ENCODE measurements at places on chromosomes 2 and 18. TPM values are rescaled to one million over a fixed set of nuclear protein-coding genes. Genes with fewer than 3 reads are reported as not detected.

The ITGB6 gene
- total RNA-seq: 24.3 TPM

The ATP6V1C2 gene
- 0.12 TPM for total RNA-seq

The CENPA gene
- total RNA-seq: not detected

DNA sequence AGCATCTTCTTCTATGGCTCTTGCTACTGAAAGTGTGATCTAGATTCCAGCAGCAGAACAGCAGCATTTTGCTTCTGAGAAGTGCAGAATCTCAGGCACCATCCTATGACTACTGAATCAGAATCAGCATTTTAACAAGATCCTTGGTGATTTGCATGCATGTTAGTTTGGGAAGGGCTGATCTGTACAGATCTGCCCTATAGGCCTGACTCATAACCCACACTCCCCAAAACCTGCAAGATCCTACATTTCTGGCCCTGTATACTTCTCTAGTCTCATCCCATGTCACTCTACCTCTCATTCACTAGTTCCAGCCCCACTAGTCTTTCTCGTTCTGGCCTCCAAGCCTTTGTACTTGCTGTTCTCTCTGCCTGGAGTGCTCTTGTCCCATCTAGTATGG, 15.7 kb upstream of the DARS1 start:
- no peak for DNase-seq

DNA sequence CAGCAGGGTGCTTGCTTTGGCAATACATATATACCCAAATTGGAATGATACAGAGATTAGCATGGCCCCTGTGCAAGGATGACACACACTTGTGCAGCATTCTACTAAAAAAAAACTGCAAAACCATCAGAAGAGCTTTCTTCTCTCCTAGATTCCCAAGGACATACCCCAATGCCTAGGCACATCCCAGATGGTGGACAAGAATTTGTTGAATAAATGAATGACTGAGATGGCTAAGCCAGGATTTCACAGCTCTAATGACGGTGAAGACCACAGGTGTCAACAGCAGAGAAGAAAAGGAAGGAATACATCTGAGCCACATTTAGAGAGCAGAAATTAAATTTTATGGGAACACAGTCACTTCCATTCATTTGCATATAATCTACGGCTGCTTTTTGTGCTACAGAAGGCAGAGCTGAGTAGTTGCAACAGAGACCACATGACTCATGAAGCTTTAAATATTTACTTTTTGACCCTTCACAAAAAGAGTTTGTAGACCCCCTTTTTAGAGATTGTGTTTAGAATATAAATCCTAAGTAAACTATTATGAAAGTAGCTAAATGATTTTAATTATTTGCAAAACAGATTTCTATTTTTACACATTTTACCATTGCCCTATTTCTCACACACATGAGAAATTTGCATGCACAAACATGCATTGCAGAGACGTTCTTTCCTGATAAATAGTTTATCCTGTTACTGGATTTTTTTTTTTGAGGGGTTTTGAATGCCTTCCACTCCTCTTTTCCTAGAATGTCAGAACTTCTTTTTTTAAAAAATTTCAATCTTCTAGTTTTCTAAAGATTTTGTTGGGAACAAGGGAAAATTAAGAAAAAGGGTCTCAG, 119.0 kb downstream of the PMAIP1 start:
- DNase-seq: no peak

The DYNAP gene
- total RNA-seq: not detected

The LBX2 gene
- 0.36 TPM for total RNA-seq

DNA sequence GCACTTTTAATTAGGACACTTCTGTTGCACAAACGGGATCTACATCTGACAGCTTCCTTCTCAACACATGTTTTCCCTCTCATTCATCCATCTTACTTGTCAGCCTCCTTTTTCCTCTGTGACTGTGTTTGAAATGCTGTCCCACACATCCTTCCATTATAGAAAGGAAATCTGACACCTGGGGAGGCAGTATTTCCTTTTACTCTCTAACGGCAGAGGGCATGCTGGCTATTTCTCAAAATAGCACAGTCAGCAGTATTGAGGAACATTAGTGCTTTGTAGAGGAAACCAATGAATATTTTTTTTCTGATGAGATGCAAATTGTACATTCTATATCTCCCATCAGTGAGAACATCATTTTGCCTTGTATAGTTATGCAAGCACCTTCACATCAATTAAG, 668.7 kb downstream of the SLC4A3 start:
- DNase-seq: no peak

DNA sequence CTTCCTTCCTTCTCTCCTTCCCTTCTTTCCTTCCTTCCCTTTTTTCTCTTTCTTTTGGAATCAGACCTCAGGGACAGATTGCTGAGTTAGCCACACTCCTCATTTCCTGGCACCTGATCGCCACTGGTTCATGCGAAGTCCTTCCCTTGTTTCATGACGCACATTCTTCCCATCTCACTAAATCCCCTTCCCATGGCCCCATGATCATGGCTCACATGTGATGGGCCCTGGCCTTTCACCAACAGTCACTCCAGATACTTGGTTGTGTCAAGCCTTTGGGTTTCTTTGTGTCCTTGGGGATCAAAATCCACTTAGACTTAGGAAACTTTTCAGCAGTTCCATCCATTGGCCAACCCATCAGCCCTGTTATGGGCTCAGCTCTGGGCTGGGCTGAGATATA, 23.8 kb upstream of the ASPRV1 start:
- DNase-seq: no peak

DNA sequence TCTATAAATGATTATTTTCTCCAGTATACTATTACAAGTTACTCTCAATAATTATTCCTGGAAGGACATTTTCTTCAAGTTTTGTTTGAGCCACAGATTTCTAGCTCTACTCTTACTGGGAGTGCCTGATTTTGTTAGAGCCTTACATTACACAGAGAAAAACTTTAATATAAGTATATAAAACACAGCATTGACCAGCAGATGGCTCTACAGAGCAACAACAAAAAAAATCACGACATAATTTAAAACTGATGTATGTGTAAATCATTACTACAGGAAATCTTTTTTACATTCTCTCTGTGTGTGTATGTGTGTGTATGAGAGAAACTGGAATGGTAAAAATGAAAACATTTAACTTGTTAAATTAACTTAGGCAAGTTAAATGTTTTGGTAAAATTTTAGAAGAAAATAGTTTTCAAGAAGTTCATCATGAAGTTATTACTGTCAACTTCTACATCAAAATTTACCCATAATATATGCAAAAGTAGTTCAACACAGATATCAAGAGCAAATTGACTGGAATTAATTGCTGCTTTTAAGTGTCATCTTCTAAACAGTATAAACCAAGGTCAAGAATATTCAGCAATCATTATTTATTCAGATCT, 103.3 kb downstream of the MDH1 start:
- no peak for DNase-seq

DNA sequence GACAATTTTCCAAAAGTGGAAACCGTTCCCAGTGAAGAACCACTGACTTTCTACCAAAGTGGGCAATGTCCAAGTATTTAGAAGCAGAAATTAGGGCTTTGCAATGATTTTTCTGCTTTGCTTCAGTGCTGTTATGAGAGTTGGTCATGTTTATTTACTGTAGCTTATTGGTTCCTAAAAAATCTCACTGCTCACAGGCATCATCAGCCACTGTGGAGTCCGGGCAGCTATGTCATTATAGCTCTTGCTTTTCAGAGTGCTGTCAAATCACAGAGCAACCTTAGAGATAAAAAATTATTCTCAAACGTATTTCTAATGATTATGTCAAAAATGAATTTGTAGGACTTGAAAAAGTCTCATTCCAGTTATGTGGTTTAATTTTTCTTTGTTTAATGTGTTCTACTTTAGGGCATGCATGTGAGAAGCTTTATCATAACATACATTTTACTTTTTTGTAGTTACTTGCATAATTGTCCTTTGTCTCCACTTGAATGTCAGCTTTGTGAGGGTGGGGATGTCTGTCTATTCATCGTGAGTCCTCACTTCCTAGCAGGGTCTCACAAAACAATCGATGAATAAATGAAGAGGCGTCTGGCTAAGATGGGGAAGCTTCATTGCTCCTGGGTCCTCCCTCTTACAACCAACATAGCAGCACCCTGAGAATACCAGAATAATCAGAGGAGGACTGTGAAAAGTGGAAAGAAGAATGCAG, 117.6 kb downstream of the TPGS2 start:
- no peak for DNase-seq

- DNase-seq: no peak
Observed at GRCh38 chr2:10267036-10267435, 35.7 kb upstream of the HPCAL1 start.

GRCh38 chr2:84914334-84914733, 8.9 kb downstream of the TMSB10 start:
- no peak for DNase-seq

- DNase-seq: peak; percentile 72
Observed at GRCh38 chr2:43024515-43025011, 201.8 kb downstream of the ZFP36L2 start.

DNA sequence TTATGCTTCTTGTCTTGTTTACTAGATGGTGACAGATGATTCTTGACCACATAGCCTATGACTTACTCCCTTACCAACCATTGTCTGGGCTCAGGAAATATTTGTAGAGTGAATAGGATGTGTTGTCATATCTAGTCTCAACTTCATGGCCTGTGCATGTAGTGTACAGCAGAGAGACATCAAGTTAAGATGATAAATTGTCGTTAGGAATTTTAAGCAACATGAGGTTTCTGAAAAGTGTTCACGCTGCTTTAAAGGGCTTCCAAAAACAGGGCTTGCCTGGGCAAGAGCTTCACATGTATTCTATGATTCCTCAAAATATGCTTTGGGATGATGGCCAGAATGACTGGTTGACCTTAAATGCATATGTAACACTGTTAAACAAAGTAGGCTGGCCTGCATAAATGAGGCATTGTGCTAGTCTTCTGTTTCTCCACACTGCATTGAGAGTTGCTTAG, 424.0 kb downstream of the RND3 start:
- no peak for DNase-seq

GRCh38 chr2:218895759-218896500, 15.3 kb downstream of the WNT10A start:
- no peak for DNase-seq

DNA sequence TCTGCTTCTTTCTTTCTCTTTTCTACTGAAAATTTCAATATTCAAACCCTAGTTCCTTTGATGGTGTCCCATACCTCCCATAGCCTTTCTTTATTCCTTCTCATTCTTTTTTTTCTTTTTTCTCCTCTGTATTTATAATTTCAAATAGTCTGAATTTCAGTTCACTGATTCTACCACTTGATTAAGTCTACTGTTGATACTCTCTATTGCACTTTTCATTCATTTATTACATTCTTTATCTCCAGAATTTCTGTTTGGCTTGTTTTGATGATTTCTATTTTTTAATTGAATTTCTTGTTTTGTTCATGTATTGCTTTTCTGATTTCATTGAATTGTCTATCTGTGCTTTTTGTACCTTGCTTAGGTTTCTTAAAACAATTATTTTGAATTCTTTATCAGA, 111.9 kb upstream of the VRK2 start:
- DNase-seq: no peak

- no peak for DNase-seq
Observed at GRCh38 chr2:56390644-56391043, 206.9 kb downstream of the CCDC85A start.

DNA sequence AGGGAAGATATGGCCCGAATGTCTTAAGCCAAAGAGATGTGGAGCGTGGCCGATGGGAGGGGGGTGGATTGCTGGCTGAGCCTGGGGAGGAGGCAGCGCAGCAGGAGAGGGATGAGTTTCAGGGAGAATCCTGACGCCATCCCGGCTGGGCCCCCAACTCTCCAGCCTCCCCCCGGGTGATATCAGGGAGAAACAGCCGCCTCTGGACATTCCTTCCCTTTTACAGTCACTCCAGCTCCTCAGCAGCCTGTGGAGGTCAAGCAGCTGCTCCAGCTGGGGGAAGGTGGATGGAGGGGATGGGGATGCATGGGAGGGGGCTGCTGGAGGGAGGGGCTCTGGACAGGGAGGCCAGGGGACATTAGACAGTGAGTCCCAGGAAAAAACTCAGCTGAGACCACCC, 9.5 kb upstream of the DES start:
- no peak for DNase-seq

The CCT7 gene
- total RNA-seq: 260 TPM

DNA sequence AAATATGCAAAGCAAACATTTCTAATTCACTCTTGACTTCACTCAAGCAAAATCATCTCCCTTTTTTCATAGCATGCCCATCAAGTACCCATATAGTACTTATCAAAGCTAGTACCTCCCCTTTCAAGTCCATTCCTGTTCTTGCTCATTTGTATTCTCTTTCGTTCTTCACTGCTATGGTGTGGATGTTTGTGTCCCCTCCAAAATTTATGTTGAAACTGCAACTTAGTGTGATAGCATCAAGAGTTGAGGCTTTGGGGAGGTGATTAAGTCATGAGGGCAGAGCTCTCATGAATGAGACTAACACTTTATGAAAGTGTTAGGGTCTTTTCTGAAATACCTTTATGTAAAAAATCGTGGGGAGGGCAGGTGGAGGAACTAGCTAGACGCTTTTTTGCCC, 52.9 kb downstream of the RNU4ATAC start:
- DNase-seq: no peak

DNA sequence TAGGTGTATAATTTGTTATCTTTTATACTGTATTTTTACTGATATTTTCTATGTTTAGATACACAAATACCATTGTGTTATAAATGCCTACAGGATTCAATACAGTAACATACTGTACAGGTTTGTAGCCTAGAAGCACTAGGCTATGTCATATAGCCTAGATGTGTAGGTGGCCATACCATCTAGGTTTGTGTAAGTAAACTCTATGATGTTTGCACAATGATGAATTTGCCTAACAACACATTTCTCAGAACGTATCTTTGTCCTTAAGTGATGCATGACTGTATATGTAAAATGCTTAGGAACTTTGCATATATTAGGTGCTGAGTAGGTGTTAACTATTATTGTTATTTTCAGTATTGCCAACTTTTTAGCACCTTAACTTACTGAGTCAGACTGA, 17.3 kb downstream of the UNC80 start:
- no peak for DNase-seq

The COL5A2 gene
- 10.9 TPM for total RNA-seq

GRCh38 chr2:223041527-223042109, 10.4 kb upstream of the KCNE4 start:
- peak; percentile 71 for DNase-seq

GRCh38 chr18:26771524-26771923, 94.0 kb downstream of the AQP4 start:
- no peak for DNase-seq

DNA sequence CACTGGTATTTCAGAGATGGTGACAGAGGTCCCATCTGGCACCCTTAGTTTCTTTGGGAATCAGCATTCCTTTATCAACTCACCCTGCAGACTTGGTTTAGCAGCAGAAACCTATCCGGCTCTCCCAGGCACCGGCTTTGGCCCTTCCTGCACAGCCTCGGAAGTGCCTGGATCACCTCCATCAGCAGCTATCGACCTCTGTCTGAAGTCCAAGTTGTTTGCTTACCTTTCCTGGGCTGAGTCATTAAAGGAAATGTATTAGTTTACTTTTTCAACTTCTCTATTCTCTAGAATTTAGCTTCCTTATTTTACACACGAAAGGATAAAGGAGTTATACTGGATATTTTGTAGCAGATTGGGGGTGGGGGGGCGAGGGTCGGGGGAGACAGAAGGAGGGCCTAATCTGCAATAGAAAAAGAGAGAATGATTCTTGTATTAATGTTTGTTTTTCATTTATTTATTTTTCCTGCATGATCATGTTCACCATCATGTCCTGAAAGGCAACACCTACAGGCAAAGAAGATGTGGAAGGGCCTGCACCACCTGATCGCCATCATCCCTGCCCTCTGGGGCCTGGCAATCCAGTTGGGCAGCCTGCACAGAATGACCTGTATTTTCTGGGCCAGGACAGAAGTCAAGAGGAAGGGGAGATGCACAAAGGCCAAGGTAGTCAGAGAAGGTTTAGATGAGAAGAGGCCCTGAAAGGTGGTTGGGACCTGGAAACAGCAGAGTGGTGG, 22.1 kb upstream of the MAT2A start:
- DNase-seq: no peak

- DNase-seq: peak; percentile 75
Observed at GRCh38 chr2:73985308-73986084, 786 bp downstream of the TET3 start.
